Panc1 (cell line): ENCODE measurements at places on chromosomes 12 and 14. TPM values are rescaled to one million over a fixed set of nuclear protein-coding genes. Genes with fewer than 3 reads are reported as not detected.
A peak's percentile ranks its signal among the peaks of the same experiment; 100 is the strongest.

GRCh38 chr12:31518680-31519227 lies 72.2 kb downstream of the DENND5B start:
- peak; percentile 95 for DNase-seq

DNA sequence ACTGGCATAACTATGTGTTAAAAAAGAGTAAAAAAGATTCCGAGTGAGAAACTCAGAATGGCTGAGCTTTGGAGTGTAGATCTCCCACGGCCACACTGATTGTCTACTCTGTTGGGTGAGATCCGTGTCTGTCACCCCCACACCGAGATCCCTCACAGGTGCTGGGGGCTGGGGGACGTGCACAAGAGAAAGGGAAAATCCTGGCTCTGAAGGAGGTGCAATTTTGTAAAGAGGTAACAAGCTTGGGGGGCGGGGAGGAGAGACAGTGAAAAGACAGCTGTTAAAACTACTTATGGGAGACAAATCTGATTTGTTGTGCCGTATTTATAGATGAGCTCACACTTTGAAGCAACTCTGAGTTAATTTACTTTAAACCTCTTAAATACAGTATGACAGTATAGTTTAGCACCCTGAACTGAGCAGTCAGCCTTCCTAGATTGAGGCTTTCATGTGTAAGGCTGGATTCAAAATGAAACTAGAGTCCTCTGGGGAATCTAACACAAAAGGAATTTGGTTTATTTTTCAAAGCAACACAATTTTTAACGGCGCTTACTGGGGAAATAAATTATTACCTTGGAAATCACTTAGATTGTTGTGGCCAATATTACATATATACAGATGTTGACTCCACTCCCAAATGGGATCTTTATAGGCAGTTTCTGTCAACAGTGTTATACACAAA lies 167.4 kb upstream of the RGS6 start:
- DNase-seq = no peak

GRCh38 chr12:72273851-72274351 lies 1.7 kb downstream of the TRHDE start:
- no peak for DNase-seq

- DNase-seq = no peak
Observed at GRCh38 chr12:94592080-94592479, 58.3 kb downstream of the TMCC3 start.

DNA sequence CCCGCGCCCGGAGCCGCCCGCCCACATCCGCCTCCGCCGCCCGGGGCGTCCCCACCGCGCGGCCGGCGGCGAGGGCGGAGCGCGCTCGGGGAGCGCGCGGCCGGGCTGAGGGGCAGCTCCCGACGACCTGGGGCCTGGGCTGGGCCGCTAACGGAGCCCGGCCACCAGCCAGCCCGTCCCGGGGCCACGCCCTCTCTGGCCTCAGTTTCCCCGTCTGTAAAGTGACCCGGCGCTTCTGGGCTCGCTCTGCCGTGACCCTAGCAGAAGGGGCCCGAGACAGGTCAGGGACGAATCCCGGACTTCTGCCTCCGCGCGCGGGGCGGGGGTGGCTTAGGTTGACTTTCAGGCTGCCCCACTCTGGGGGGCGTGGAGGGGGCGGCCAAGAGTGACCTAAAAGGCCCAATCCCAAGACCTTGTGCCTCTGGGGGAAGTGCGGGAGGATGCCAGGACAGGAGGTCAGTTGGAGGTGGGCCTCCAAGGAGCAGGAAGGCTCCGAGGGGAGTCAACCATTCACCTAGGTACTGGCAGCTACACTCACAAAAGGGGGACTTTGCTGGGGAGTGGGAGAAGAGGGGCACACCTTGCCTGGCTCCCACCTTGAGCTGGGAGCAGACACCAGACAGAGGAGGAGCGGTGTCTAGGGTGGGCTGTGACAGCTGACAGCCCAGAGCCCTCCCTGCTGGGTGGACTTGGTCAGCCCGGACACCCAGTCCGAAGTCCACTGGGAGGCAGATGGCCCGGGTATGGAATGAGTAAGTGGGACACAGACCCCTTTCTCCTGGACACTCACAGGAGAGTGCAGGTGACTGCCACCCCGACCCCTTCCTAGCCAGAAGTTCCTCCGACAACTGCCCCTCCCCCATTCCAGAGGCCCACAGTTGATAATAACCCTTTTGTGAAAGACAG lies 486 bp upstream of the AKT1 start:
- no peak for DNase-seq

DNA sequence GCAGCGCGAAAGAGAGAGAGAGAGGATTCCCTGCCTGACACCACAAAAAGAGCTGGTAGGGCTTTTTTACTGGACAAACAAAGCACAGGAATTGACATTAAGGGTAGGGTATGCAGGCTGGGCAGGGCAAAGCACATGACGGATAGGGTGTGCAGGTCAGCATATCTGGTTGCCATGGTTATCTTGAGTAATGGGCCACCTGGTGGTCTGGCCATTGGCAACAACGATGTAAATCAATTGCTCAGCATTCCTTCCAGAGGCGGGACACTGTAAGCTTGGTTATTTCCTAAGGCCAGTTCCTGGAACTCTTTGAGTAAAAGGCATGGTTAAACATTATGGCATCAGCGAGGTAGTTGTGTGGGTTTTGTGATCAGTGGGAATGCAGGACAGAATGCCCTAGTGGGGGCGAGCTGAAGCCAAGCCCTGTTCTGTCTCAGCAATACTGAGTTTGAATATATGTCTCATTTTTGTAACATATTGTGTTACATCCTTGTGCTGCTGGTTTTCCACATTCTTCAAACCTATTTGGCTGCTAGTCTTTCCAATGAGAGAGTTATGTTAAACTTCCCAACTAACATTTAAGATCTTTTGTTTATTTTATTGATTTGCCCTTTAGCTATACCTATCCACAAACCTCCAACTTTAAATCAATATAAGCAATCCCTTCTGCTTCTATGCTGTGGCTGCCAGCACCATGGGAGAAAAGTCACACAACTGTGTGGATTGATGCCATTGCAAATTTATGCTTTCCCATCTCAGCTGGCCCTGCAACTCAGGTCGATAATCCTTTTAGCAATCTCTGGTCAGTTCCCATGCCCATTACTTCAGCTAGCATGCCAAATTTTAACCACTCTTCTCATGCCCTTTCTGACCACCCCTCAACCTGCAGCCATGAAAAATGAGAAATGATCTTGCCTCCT lies 396.7 kb upstream of the PDE3A start:
- no peak for DNase-seq

GRCh38 chr12:121676190-121676589 lies 6.7 kb upstream of the MORN3 start:
- no peak for DNase-seq

DNA sequence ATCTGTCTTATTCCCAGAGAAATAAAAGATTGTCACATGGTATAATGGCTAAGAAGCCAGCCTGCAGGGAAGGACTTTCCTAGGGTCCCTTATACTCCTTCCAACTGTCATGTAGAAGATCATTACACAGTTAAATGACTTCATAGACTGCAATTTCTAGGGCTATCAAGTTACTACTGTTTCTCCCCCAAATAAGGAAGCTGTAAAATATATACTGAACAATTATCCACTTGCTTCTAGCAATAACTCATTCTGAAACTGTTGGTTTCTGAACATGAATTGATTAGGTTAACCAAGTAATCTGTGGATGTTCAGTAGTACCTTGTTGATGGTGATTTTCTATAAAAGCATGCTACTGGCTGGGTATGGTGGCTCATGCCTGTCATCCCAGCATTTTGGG lies 44.6 kb downstream of the A2ML1 start:
- DNase-seq = no peak

GRCh38 chr12:51225771-51226170 lies 7.9 kb upstream of the POU6F1 start:
- no peak for DNase-seq

DNA sequence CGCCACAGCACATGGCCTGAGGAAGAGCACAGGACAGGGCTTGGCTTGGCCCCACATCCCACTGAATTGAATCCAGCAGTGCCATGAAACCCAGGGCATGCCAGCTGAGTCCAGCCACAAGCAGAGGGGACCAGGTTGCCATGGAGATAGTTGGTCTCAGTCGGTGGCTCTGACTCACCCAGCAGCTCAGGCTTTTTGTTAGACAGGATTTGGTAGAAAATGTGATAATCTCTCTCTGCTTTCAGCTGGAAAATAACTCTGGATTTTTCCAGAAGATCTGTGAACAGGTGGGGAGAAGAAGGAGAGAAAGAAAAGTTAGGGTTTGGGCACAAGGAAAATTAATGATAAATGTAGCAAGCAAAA lies 4.8 kb downstream of the MYH7 start:
- no peak for DNase-seq

DNA sequence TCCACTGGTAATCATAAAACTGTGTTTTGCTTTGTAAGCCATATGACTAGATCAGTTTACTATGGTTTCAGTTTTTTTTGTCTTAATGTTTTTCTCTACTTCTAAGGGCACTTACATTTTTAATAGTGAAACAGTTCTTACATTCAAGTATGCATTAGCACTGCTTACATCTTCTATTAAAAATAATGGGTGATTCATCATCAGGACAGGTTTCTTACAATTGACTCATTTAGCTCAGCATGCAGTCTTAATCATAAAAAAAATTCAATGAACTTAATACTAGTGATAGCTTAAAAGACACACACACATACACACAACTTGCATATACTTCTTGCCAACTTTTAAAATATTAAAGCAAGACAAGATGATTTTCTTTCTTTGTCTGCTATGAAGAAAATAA lies 845.7 kb upstream of the USP15 start:
- DNase-seq = no peak

- DNase-seq = no peak
Observed at GRCh38 chr14:76863724-76864407, 37.7 kb downstream of the LRRC74A start.

DNA sequence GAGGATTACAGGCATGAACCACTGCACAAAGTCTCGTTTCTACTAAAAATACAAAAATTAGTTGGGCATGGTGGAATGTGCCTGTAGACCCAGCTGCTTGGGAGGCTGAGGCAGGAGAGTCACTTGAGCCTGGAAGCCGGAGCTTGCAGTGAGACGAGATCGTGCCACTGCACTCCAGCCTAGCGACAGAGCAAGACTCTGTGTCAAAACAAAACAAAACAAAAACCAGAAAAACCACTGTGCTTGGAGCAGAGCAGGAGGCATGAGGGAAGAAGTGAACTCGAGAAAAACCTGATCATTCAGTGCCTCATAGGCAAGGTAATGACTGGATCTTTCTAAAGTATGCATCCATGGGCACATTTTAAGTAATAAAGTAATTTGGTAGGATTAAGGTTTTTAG lies 487.8 kb downstream of the KCNH5 start:
- DNase-seq = no peak

GRCh38 chr12:132287391-132288238 lies 41.8 kb downstream of the GALNT9 start:
- no peak for DNase-seq

DNA sequence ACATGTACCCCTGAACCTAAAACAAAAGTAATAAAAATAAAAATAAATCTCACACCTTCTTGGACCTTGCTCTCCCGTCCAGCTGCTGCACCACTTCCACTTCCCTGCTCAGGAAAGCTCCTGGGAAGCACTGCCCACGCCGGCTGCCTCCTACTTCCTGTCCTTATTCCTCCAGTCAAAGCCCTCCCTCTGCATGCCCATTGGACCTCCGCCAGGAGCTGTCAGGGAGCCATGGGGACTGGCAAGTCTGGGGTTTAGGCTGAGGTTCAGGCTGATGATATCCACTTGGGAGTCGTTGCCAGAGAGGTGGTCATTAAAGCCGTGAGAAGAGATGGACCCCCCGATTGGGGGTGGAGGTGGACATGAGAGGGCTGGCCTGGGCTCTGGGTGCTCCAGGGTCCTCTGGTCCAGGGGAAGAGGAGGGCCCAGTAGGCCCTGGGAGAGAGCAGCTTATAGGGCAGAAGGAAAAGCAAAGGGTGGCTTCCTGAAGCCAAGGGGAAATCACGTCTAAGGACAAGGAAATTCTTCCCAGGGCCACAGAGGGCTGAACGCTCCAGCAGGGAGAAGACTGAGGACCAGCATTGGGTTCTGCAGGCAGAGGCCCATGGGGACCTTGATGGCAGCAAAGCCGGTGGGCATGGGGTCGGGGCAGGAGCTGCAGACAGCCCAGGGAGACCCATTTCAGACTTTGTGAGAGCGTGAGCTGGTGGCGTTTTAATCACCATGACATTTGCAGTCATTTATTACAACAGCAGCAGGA lies 78.7 kb downstream of the FZD10 start:
- no peak for DNase-seq

DNA sequence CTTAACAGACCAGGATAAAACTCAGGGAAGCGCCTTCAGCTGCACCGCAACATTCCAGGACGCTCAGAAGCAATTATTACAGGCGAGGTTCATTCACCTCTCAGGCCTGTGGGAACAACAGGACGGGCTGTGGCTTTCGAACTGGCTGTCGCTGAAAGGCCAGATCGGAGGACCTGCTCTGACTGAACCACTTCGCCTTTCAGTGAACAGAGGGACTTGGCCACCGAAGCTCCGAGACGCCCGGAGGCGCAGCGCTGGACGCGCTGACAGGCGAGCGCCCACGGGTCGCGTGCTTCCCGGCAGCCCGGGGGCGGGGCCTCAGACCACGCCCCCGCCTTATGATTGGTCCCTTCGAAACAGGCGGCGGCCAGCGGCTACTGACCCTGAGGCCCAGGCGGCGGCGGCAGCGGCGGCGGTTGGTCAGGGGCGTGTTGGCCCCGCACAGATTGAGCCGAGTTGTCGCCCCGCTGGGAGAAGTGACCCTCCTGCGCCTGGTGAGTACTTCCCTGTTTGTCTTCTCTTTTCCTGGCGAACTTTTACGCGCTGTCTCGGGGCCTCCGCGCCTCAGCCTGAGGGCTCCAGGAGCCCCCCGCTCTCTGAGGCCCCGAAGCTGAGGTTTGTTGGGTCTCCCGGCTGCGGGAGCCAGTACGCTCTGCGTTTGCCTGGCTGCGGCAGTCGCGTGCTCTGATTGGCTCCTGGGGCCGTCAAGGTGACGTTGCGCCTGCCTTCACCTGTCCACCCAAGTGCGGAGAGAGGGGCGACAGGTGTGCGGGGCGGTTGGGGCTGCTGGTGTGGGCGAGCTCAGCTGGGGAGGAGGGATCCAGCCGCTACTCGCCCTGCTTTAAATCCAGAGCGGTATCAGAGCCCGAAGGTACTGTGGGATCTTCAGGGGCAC lies at the start of gene GAS2L3:
Gene GAS2L3, plus strand, starts transcription at position 393 of the 895 bp plus-strand sequence. CDS start 21,221 bp downstream, outside the sequence.
- DNase-seq = peak; percentile 46

DNA sequence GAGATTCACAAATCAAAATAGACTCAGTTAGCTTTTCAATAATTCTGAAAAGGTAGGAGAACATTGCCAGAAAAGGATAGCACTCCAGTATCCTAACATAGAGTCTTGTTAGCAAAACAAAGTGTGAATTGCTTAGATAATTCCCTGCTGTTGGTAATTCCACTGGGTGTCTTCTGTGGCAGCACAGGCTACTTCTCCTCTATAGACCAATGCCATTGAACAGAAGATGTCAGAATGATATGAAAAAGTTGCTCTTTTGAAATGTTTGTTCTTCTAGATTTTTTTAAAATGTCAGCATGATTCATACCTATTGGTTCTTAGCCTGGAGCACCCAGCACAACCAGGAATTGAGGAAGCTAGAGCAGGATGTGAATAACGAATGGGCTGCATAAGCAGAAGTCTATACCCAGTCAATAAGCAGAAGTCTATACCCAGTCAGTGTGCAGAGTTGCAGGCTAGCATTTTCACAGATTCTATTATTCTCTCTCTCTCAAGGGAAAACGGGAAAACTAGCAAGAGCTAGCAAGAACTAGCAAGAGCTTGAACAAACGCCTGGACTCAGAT lies 112.8 kb downstream of the SYT1 start:
- no peak for DNase-seq

- no peak for DNase-seq
Observed at GRCh38 chr14:52917735-52918134, 33.1 kb downstream of the FERMT2 start.

GRCh38 chr12:108457734-108458361 lies 57.2 kb upstream of the FICD start:
- DNase-seq = no peak

Gene B4GALNT3
- 2.3 TPM for total RNA-seq

Gene CAPS2
- total RNA-seq = 11.8 TPM

Gene BICD1
- total RNA-seq = 40.0 TPM

Gene TMPRSS12
- total RNA-seq = not detected
